ENCODE measurements at places on chromosomes 2 and 18.

- no peak for DNase-seq
- no peaks in the 10 kb centered on the region for H3K27me3 ChIP-seq
- H3K4me3 ChIP-seq: no peak overlapping the region
- H3K4me1 ChIP-seq: no peaks in the 10 kb centered on the region
- H3K36me3 ChIP-seq: no peaks in the 10 kb centered on the region
- no peak overlapping the region for H3K27ac ChIP-seq
These were observed 23.3 kb downstream of the CACNB4 start for GRCh38 chr2:152075461-152076050.

DNA sequence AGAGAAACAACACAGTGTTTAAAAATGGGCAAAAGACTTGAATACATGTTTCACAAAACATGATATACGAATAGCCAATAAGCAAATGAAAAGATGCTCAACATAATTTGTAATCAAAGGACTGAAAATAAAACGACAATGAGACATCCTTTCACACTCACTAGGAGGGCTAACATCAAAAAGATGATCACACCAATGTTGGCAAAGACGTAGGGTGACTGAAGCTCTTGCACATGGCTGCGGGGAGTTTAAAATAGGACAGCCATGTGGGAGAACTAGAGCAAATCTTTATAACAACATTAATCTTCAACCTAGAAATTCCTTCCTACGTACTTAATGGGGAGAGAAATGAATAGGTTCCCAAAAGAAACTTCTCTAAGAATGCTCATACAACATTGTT is 19.2 kb upstream of the SEH1L start:
- H3K27me3 ChIP-seq: no peaks in the 10 kb centered on the region
- H3K4me3 ChIP-seq: no peak overlapping the region
- DNase-seq: no peak
- no peak overlapping the region for H3K27ac ChIP-seq
- no peaks in the 10 kb centered on the region for H3K4me1 ChIP-seq

- peaks cover 24% of the 10 kb centered on the region for H3K4me1 ChIP-seq
- no peaks in the 10 kb centered on the region for H3K27me3 ChIP-seq
- H3K27ac ChIP-seq: peak overlapping the region; percentile 76
- peak; percentile 6 for DNase-seq
- no peak overlapping the region for H3K4me3 ChIP-seq
- no peaks in the 10 kb centered on the region for H3K36me3 ChIP-seq
These were observed 971.1 kb upstream of the ACVR2A start for GRCh38 chr2:146873646-146874259.

- no peak for DNase-seq
- H3K27ac ChIP-seq: no peak overlapping the region
- no peak overlapping the region for H3K4me3 ChIP-seq
- no peaks in the 10 kb centered on the region for H3K36me3 ChIP-seq
These were observed 23.2 kb downstream of the PLCL1 start for GRCh38 chr2:197827618-197828017.

- no peak for DNase-seq
- no peak overlapping the region for H3K27ac ChIP-seq
- H3K4me3 ChIP-seq: no peak overlapping the region
- no peaks in the 10 kb centered on the region for H3K36me3 ChIP-seq
These were observed 70.2 kb upstream of the ZNF804A start for GRCh38 chr2:184528119-184528518.

DNA sequence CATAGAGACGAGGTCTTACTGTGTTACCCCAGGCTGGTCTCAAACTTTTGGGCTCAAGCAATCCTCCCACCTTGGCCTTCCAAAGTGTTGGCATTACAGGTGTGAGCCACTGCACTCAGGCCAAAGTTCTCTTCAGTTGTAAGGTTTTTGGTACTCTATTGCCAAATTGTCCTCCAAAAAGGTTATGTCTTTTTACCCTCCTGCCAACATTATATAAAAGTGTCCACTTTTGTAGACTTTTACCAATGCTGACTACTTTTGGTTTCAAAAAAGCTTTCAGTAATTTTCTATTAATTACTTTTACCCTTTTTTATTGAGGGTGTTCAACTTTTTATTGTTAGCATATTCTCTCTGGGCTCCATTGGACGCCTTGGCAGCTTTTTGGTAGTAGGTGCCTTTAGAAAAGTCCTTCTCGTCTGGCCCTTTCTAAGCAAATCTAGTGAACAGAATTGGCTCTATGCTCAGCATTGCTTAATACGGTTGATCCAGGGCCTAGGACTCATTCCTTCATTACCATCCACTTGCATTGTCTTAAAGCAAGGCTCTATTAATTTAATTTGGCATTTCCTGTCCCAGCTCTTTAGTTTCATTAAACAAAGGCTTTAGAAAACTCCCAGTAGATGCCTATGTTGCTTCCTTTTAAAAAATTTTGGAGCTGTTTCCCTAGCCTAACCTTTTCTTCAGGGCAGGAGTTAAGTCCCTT is 16.7 kb upstream of the IL1A start:
- no peak for DNase-seq
- peak overlapping the region; percentile 82 for H3K27ac ChIP-seq
- H3K36me3 ChIP-seq: no peaks in the 10 kb centered on the region
- H3K27me3 ChIP-seq: no peaks in the 10 kb centered on the region
- H3K4me3 ChIP-seq: no peak overlapping the region
- peaks cover 19% of the 10 kb centered on the region for H3K4me1 ChIP-seq

GRCh38 chr2:69164061-69164778 is 151.2 kb downstream of the ANTXR1 start:
- peaks cover 19% of the 10 kb centered on the region for H3K4me1 ChIP-seq
- H3K36me3 ChIP-seq: peaks cover 14% of the 10 kb centered on the region
- no peak overlapping the region for H3K27ac ChIP-seq
- DNase-seq: no peak
- no peaks in the 10 kb centered on the region for H3K27me3 ChIP-seq

- no peak overlapping the region for H3K27ac ChIP-seq
- no peaks in the 10 kb centered on the region for H3K36me3 ChIP-seq
- no peaks in the 10 kb centered on the region for H3K4me1 ChIP-seq
- DNase-seq: no peak
These were observed 42.2 kb downstream of the MERTK start for GRCh38 chr2:111940333-111941196.

DNA sequence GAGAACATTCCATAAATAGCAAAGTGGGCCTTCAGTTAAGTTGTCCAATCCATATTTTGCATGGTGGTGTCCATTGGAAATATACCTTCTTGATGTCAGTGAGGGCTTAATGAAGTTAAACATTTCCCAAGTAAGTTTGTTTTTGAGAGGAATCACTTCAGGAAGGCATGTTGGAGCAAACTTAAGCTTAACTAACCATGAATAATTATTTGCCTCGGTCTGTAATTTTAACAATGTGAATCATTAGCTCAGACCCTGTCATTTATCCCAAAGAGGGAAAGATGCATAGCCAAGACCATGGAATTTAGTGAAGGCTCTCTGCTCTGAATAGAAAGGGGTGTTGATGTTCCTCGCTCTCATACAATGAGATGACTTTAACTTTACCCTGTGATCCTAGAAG is 47.4 kb downstream of the SPATS2L start:
- H3K36me3 ChIP-seq: no peaks in the 10 kb centered on the region
- no peak overlapping the region for H3K4me3 ChIP-seq
- peaks cover 23% of the 10 kb centered on the region for H3K4me1 ChIP-seq
- H3K27me3 ChIP-seq: no peaks in the 10 kb centered on the region
- H3K27ac ChIP-seq: no peak overlapping the region

- H3K4me1 ChIP-seq: no peaks in the 10 kb centered on the region
- no peak overlapping the region for H3K4me3 ChIP-seq
- no peak overlapping the region for H3K27ac ChIP-seq
- no peaks in the 10 kb centered on the region for H3K27me3 ChIP-seq
- peak; percentile 43 for DNase-seq
- H3K36me3 ChIP-seq: no peaks in the 10 kb centered on the region
These were observed 57.6 kb upstream of the CABLES1 start for GRCh38 chr18:23077493-23078256.

GRCh38 chr2:46735108-46735691 is 180.4 kb downstream of the MCFD2 start:
- DNase-seq: no peak
- H3K4me3 ChIP-seq: no peak overlapping the region
- no peaks in the 10 kb centered on the region for H3K27me3 ChIP-seq
- H3K27ac ChIP-seq: no peak overlapping the region

DNA sequence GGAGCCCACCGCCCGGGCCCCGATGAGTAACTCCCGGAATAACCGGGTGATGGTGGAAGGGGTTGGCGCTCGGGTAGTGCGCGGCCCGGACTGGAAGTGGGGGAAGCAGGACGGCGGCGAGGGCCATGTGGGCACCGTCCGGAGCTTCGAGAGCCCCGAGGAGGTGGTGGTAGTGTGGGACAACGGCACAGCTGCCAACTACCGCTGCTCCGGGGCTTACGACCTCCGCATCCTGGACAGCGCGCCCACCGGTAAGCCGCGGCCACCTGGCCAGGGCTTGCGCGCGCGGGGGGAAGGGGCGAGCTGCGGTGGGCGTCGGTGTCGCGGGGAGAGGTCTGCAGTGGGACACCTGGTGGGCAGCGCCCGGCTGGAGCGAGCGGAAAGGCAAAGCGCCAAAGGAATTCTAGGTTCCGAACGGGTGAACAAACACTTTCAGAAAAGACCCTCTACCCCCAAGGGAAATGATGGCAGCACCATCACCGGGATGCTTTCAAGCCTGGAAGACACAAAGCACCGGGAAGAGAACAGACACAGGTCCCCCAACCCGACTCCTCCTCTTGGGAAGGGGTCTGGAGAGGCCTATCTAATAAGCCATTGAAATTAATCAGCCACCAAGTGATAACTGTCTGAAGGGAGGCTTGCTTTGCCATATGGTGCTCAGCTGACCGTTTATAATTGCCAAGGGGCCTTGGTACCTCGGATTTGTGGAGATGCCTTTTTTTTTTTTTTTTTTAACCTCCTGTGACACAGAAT is 1.1 kb downstream of the MIB1 start:
- H3K36me3 ChIP-seq: peaks cover 5% of the 10 kb centered on the region
- H3K4me3 ChIP-seq: peak overlapping the region; percentile 87
- H3K27ac ChIP-seq: peak overlapping the region; percentile 69
- DNase-seq: peak; percentile 27

DNA sequence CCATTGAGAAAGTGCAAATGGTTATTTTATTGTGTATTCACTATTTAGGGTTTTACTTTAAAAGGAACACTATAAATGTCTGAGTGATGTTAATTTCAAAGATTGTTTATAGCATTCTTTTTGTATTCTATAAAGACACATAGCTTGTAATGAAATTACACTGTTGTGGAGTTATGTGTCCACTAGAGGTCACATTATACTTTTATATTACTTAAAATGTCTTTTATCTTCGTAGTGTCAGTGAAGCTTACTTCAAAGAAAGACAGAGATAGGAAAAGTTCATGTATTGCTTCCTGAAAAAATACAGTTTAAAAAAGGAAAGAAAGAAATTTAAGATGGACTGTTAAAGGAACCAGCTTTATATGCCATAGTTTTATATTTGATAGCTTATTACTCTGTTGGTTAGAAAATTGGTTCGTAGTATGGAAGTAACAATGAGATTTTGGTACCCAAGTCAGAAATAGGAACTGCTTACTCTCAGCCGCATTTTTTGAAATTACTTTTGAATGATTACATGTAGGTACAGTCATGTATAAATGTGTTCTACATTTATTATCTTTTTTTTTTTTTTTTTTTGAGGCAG is 20.5 kb downstream of the APLF start:
- H3K4me1 ChIP-seq: peaks cover 6% of the 10 kb centered on the region
- no peaks in the 10 kb centered on the region for H3K36me3 ChIP-seq
- peak overlapping the region; percentile 28 for H3K4me3 ChIP-seq
- peak; percentile 43 for DNase-seq
- no peaks in the 10 kb centered on the region for H3K27me3 ChIP-seq
- no peak overlapping the region for H3K27ac ChIP-seq

- no peaks in the 10 kb centered on the region for H3K4me1 ChIP-seq
- H3K4me3 ChIP-seq: no peak overlapping the region
- H3K27me3 ChIP-seq: no peaks in the 10 kb centered on the region
These were observed 100.0 kb upstream of the CXCR4 start for GRCh38 chr2:136217996-136218395.

- H3K27me3 ChIP-seq: no peaks in the 10 kb centered on the region
- H3K4me3 ChIP-seq: no peak overlapping the region
- DNase-seq: no peak
- no peaks in the 10 kb centered on the region for H3K36me3 ChIP-seq
These were observed 7.8 kb downstream of the FRZB start for GRCh38 chr2:182858671-182859070.

- no peak overlapping the region for H3K27ac ChIP-seq
- DNase-seq: no peak
- H3K36me3 ChIP-seq: no peaks in the 10 kb centered on the region
- H3K4me1 ChIP-seq: no peaks in the 10 kb centered on the region
- H3K4me3 ChIP-seq: no peak overlapping the region
These were observed 56.0 kb upstream of the DSG1 start for GRCh38 chr18:31261792-31262582.

- peaks cover 4% of the 10 kb centered on the region for H3K4me1 ChIP-seq
- no peaks in the 10 kb centered on the region for H3K27me3 ChIP-seq
- no peak overlapping the region for H3K27ac ChIP-seq
- H3K36me3 ChIP-seq: no peaks in the 10 kb centered on the region
- DNase-seq: no peak
- H3K4me3 ChIP-seq: no peak overlapping the region
These were observed 11.8 kb upstream of the ACVR1 start for GRCh38 chr2:157887946-157888345.

GRCh38 chr2:238654479-238655197 is 193.2 kb upstream of the TWIST2 start:
- DNase-seq: no peak
- no peak overlapping the region for H3K4me3 ChIP-seq
- H3K36me3 ChIP-seq: peaks cover 6% of the 10 kb centered on the region
- no peaks in the 10 kb centered on the region for H3K4me1 ChIP-seq

GRCh38 chr2:186027922-186028321 is 289.3 kb downstream of the FSIP2 start:
- DNase-seq: no peak
- no peaks in the 10 kb centered on the region for H3K27me3 ChIP-seq
- no peaks in the 10 kb centered on the region for H3K36me3 ChIP-seq
- no peaks in the 10 kb centered on the region for H3K4me1 ChIP-seq

DNA sequence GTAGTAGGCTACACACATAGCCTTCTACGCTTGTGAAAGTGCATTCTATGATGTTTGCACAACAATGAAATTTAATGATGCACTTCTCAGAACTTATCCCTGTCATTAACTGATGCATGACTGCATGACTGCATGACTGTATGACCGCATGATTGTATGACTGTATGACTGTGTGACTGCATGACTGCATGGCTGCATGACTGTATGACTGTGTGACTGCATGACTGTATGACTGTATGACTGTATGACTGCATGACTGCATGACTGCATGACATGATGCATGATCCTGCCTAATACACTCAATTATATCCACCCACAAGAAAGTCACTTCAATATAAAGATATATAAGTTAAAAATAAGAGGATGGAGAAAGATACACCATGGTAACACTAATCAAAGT is 365.4 kb upstream of the FSIP2 start:
- no peaks in the 10 kb centered on the region for H3K36me3 ChIP-seq
- peaks cover 22% of the 10 kb centered on the region for H3K4me1 ChIP-seq
- H3K27ac ChIP-seq: no peak overlapping the region
- no peak for DNase-seq
- H3K4me3 ChIP-seq: no peak overlapping the region

- DNase-seq: no peak
- no peaks in the 10 kb centered on the region for H3K4me1 ChIP-seq
- peaks cover 95% of the 10 kb centered on the region for H3K36me3 ChIP-seq
- no peak overlapping the region for H3K4me3 ChIP-seq
These were observed 49.7 kb downstream of the RIF1 start for GRCh38 chr2:151459358-151459757.
